ENCODE measurements at places on chromosomes 3 and 15. TPM values are rescaled to one million over a fixed set of nuclear protein-coding genes. Genes with fewer than 3 reads are reported as not detected.

Gene TTBK2
- 5.7 TPM for polyA plus RNA-seq

Gene SAMMSON
- polyA plus RNA-seq, result not detected

Gene GRIP2
- not detected for polyA plus RNA-seq

Gene RTP3
- polyA plus RNA-seq, result not detected

Gene TEX55
- not detected for polyA plus RNA-seq

Gene RHCG
- not detected for polyA plus RNA-seq

Gene ZNF80
- polyA plus RNA-seq, result not detected

Gene TTLL13
- not detected for polyA plus RNA-seq

Gene VIPR1
- polyA plus RNA-seq, result 64.5 TPM

Gene PLAAT1
- not detected for polyA plus RNA-seq

Gene BHLHE40
- 20.2 TPM for polyA plus RNA-seq

Gene GNAT1
- not detected for polyA plus RNA-seq

Gene ROPN1
- not detected for polyA plus RNA-seq

- no peak for DNase-seq
These were observed 625 bp downstream of the COL6A6 start for GRCh38 chr3:130517602-130518001.

- no peak for DNase-seq
These were observed 9.2 kb upstream of the CCDC33 start for GRCh38 chr15:74226761-74227540.

GRCh38 chr3:39631136-39631535 is 163.7 kb downstream of the MOBP start:
- no peak for DNase-seq

DNA sequence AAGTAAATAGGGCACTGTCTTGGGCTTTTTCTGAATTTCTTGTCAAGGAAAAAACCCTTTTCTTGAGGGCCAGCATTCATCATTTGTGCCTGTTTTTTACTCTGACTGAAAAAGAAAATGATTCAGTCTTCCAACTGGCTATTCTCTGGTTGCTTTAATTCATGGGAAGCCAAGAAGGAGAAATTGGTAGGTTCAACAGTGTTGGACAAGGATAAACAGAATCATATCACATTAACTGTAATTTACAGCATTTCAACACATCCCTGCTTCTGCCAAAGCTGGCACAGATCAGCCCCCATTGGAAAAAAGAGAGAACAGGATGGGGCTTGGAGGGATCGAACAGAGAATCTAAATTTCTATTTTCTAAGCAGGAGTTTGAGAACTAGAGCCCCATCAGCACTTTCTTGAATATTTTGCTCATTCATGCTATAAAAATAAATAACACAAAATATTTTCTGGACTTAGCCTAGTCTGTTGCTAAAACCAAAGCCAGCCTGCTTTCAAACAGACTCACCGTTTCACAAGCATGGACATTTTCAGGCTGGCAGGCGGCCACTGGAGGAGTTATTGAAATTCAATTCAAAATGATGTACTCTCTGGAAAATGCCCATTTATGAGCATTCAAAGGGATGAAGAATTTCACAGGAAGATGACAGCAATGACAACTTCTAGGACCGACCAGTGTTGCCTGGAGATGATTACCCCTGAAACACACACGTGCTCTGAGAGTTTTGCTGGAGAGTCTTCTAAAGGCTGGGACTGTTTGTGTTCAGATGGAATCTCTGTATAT is 181.2 kb downstream of the WNT5A start:
- DNase-seq, result no peak

DNA sequence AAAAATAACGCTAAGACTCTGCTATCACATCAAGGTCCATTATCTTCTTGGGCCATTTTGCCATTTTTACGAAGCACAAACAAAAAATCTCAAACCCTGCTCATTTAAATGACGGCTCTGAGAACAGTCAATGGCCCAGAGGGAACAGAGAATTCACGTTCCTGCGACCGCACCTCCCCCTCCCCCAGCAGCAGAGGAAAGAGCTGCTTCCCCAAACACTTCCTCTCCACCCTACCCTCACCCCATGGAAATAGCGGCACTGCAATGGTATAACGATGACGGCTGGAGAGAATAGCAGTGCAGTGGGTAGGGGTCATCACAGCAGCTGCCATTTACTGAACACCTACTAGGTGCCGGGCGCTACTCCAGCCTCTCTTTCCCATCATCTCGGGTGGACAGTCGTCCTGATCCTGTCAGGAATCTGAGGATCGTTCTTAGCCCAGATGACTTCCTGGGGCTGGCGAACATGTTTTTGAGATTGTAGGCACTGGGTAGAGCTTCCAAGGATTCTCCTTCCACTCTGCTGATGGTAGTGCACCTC is 113.3 kb downstream of the IQSEC1 start:
- peak; percentile 70 for DNase-seq

DNA sequence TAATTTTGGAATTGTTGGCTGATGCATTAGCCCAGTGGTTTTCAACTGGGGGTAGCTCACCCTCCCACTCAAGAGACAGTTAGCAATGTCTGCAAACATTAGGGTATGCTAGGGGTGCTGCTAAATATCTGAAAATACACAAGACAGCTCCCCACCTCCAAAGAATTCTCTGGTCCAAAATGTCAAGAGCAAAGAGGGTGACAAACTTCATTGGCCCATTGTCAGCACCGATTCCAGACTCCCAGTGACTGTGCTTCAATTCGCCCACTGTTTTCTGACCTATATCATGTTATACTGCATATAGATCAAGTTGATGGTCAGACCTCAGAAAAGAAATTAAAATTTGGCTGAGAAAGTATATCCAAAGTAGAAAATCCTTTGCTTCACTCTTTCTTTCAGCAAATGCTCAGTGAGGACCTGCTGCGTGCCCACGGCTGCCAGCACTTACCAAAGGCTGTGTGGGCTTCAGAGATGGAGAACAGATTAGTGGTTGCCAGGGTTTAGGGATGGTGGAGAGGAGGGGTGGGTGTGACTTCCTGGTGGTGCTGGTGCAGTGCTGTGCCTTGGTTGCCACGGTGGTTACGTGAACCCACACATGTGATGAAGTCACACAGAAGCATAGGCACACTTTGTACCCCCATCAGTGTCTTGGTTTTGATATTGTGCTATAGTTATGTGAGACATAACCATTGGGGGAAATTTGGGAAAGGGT is 204.0 kb downstream of the PLCL2 start:
- DNase-seq, result no peak

DNA sequence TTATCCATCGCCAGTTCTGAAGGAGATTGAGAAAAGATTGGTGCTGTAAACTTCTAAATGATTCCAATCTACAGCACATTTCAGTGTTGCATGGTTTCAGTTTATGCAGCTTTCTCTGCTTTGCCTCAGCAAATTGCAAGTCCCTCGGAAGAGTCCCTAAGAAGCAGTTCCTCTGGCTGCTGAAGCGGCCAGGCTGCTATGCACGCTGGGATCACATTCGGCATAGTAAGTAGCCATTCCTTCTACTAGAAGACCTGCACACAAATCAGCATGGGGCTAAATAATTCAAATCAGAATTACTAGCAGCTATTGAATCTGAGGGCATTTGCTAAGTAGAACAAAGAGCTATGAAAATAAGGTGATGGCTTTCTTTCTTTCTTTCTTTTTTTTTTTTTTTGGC is 769.5 kb downstream of the AGBL1 start:
- no peak for DNase-seq

GRCh38 chr3:29887451-29887850 is 606.6 kb downstream of the RBMS3 start:
- DNase-seq, result no peak

GRCh38 chr3:182843478-182843877 is 50.2 kb downstream of the ATP11B start:
- DNase-seq, result no peak

- DNase-seq, result peak; percentile 51
These were observed 36.7 kb downstream of the CIP2A start for GRCh38 chr3:108552267-108553159.

GRCh38 chr3:16352428-16352827 is 87.4 kb downstream of the OXNAD1 start:
- DNase-seq, result no peak

DNA sequence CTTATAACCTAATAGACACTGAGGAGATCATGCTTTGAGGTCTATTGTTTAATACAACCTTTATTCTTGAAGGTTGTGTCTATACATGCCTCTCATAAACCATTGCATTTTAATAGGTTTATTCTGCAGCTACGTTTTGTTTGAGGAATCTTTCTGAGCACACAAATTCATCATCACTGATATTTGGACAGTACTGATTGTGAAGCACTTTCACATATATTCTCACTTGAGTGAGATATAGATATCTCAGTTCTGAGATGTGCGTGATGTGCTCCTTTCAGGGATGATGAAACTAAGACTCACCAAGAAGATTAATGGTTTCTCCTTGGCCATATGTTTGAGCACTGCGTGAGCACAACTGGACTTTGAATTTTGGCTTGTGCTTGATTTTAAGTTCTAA is 374.4 kb downstream of the LPP start:
- no peak for DNase-seq

- no peak for DNase-seq
These were observed 280.1 kb downstream of the SV2B start for GRCh38 chr15:91380114-91380513.

- no peak for DNase-seq
These were observed 5.9 kb upstream of the STRA6 start for GRCh38 chr15:74208496-74208895.

GRCh38 chr15:69145694-69146492 is 14.5 kb upstream of the GLCE start:
- DNase-seq, result no peak

GRCh38 chr3:21573291-21573690 is 177.7 kb downstream of the ZNF385D start:
- DNase-seq, result no peak

DNA sequence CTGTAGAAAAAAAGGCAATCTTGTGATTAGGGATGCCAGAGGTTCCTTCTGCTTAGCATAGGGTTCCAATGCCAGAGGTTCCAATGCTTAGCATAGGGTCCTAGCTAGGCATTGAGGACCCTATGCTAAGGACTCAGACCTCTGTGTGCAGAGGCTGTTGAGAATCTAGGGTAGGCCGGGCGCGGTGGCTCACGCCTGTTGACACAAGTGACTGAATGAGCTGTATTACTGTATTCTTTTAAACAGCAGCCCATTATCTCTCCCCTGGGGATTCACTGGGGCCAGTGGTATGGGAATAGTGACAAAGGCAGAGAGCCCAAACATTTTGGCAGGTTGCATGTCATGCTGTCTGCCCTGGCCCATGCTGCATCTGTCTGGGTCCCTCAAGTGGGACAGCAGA is 16.2 kb downstream of the PAK6 start:
- no peak for DNase-seq

GRCh38 chr3:170520996-170521395 is 64.9 kb downstream of the SLC7A14 start:
- no peak for DNase-seq

GRCh38 chr3:38004415-38005075 is 14.0 kb downstream of the VILL start:
- DNase-seq, result peak; percentile 32

- DNase-seq, result no peak
These were observed 15.5 kb downstream of the ATG3 start for GRCh38 chr3:112546216-112546759.

DNA sequence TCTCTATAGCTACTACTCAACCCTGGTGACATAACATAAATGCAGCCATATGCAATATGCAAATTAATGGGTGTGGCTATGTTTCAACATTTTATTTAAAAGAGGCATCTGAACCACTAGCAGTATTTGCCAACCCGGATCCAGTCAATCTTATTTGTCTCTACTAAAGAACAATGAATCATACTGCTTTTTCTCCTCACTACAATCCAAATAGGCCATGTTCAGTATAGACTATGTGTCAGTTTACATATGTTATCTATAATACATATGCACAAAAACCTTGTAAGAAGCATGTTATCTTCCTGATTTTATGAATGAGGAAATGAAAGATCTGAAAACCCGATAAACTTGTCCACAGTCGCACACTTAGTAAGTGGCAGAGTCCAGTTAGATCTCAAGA is 125.7 kb downstream of the STAG1 start:
- peak; percentile 89 for DNase-seq

DNA sequence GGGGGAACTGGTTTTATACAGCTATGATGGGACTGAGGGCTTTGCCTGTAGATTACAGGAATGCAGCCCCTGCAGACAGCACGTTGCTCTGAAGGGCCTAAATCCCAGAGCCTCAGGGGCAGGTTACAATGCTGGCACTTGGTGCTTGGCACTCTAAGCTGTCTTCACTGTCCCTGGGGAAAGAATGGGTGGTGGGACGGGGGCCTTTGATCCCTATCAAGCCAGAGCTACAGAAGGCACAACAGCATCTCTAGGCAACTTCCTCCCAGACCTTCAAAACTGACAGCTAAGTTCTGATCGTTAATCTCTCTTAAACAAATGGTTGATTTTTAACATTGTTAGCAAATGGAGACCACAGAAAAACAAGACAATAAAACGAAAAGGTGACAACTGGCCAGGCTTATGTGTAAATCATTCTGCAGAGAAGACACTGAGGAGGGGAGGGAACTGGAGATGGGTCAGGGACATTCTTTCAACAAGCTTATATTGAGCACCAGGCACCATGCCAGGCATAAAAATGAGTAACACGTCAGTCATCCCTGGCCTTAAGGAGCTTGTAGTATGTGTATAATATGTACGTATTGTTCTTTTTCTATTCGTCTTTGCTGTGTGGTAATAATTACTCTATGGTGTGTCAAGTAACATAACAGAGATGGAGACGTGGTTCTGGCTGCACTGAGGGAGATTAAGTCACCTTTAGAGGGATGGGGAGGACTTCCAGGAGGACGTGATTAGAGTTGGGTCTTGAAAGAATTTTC is 49.1 kb downstream of the CA12 start:
- no peak for DNase-seq

DNA sequence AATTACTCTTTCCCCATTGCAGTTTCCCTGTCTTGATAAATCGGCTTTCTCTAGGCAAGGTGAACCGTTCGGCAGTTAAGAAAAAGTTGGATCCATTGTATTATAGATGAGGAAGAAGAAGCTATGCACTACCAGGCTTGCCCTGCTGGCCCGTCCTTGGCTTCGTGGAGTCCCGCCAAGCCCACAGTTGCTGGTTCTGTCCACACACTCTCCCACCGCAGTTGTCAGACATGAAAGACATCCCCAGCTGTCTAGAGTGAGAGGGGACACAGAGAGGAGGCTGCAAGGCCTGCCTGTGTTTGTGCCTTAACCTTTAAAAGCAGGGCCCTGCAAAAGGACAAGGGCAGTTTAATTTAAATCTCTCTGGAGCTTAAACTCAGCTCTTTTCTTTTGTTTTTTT is 47.2 kb upstream of the PLCL2 start:
- no peak for DNase-seq

- DNase-seq, result no peak
These were observed 10.3 kb upstream of the EIF1B start for GRCh38 chr3:40299130-40299720.

GRCh38 chr3:41573591-41573990 is 374.3 kb downstream of the CTNNB1 start:
- no peak for DNase-seq

- DNase-seq, result no peak
These were observed 36.5 kb downstream of the NCK1 start for GRCh38 chr3:136898549-136898948.

DNA sequence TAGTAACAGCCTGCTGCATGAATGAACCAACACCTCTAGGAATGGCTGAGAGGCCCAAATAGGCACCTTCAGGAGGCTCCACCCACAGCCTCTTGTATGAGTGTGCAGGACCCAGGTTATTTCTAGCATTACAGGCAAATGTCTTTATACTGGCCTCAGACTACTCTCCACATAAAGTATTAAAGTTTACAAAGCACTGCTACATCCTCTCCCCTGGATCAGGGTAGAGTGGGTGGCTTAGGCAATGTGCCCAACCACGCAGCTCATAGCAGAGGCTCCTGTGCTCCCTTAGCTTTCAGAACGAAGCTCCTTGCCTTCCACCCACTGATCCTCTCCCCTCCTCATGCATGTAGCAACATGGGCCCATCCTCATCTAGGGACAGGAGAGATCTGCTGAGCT is 16.3 kb downstream of the TMEM43 start:
- DNase-seq, result no peak

- DNase-seq, result no peak
These were observed 563 bp downstream of the PXYLP1 start for GRCh38 chr3:141231952-141232823.
